ENCODE measurements at places on chromosomes 4 and X. TPM values are rescaled to one million over a fixed set of nuclear protein-coding genes. Genes with fewer than 3 reads are reported as not detected.

- no peak for DNase-seq
These were observed 118.0 kb downstream of the SOWAHB start for GRCh38 chr4:76779740-76780459.

DNA sequence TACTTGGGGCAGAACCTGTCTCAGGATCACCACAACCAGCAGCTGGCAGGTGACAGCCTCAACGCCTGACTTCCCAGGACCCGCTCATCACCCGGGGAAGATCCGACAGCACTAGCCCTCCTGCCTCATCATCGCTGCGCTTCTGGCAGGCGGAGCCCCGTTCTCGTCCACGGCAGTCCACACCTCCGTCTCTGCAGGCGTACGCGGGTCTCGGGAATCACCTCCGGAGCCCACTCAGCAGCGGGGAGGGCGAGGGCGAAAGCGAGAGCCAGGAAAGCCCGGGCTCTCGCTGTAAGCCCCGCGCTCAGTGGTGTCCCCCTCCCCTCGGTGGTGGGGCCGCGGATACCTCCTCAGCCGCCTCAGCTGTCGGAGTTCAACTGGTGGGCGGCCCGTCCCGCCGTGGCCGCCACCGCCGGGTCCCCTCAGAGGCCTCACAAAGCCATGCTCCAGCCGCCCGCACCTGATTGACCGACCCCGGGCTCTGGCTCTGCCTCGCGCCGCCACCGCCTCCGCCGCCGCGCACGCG, 518 bp upstream of the CNKSR2 start:
- no peak for DNase-seq

DNA sequence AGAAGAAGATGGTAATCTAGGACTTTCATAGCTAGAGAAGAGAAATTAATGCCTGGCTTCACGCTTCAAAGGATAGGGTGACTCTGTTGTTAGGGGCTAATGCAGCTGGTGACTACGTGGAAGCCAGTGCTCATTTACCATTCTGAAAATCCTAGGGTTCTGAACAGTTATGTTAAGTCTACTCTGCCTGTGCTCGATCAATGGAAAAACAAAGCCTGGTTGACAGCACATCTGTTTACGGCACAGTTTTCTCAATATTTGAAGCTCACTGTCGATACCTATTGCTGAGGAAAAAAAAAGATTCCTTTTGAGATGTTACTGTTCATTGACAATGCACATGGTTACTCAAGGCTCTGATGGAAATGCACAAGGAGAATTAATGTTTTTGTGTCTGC, 182.6 kb upstream of the NUDT6 start:
- no peak for DNase-seq

GRCh38 chr4:43932448-43932847, 516.2 kb downstream of the KCTD8 start:
- DNase-seq, result no peak

Gene UGT2B17
- total RNA-seq, result not detected

DNA sequence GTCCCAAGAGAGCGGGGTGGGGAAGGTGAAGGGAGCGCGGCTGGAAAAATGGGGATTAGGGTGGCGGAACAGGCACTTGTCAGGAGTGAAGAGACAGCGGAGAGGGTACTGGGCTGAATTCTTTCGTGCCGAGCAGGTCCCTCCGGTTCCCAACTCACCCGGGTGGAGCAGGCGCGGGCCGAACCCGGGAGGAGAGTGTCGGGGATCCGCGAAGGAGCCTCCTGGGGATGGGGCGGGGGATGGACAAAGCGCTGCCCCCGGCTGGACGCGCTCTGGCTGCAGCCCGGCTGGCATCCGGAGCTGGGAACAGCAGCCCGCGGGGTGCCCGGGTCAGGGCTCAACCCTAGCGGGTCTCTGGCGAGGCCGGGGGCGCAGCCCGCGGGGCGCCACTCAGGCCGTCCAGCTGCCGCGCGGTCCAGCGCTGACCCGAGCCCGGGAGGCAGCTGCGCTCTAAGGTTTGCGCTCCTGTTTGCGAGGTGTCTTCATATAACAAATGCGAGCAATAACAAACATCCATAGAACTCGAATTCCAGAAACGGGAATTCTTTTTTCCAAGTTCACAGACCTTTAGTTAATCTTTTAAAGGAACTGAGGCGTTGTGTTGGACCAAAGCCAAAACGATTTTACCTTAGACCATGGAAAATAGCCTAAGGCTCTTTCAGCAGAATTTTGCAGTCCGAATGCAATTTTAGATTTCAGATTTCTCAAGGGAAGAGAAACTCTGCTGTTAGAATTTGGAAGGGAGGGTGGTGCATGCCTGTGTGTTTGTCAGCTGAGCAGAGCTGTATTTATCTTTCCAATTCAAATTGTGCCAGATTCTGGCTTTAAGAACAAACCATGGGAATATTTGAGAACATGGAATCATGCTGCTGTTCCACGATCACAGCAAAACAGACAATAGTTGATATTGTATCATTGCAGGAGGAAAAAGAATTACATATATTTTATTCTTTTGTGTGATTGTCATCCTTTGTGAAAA, 744 bp downstream of the NPY5R start:
- no peak for DNase-seq

Gene PCDH19
- 0.22 TPM for total RNA-seq

Gene REPS2
- 0.72 TPM for total RNA-seq

Gene TMEM47
- total RNA-seq, result 8.2 TPM

Gene RPL39
- 7,744 TPM for total RNA-seq

Gene PABPC4L
- total RNA-seq, result 1.4 TPM

- DNase-seq, result no peak
These were observed 267.4 kb downstream of the ANK2 start for GRCh38 chr4:113316879-113317278.

Gene CT45A5
- total RNA-seq, result not detected

GRCh38 chr4:142092941-142093340, 456.6 kb downstream of the IL15 start:
- DNase-seq, result no peak

DNA sequence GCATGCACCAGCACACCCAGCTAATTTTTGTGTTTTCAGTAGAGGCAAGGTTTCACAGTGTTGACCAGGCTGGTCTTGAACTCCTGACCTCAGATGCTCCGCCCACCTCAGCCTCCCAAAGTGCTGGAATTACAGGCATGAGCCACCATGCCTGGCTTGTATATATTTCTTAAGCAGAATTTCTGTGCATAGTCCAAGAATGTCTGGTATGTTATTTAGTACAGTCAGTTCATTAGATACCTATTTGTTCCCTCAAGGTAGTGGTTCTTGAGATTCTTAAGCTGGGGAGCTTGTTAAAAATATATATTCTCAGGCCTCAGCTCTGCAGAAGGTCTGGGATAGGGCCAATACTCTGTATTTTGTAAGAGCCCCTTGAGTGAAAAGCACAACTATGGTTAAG, 4.6 kb upstream of the SERTM2 start:
- no peak for DNase-seq

DNA sequence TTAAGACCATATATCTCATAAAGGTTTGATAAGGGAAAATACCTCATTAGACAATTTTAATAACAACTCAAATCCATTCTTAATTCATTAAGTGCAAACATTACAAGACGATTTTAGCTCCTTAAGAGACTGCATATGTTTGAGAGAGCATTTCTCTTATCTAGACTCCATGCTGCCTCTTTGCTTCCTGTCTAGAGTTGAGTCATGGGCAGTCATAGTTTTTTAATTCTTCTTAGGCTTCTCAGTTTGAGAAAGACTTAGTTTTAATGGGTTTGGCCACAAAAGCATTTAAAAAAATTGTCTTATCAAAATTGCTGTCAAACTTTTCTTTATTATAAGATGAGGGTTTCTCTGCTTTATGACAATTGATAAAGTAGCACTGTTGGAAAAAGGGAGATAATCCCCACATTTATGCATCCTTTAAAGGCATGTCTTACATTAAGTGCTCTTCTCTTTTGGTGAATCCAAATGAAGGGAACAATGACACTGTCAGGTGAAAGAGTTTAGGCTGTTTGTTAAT, 713.4 kb downstream of the PCDH18 start:
- no peak for DNase-seq

Gene STAP1
- not detected for total RNA-seq

- DNase-seq, result no peak
These were observed 44.8 kb downstream of the RBPJ start for GRCh38 chr4:26365537-26366150.

- no peak for DNase-seq
These were observed 1.9 kb upstream of the G3BP2 start for GRCh38 chr4:75675004-75675531.

Gene AFP
- 0.22 TPM for total RNA-seq

Gene HTN3
- not detected for total RNA-seq

DNA sequence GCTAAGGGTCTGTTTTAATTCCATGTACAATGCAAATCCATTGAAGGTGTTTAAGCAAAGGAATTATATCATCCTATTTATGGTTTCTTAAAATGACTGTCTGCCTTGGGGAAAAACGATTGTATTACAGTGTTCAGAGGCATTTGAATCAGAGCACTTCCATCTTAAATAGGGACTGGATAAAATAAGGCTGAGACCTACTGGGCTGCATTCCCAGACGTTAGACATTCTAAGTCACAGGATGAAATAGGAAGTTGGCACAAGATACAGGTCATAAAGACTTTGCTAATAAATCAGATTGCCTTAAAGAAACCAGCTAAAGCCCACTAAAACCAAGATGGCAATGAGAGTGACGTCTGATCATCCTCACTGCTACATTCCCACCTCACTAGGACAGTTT, 1167.2 kb upstream of the PABPC4L start:
- no peak for DNase-seq

Gene SEC24D
- 28.3 TPM for total RNA-seq

Gene IL21
- total RNA-seq, result not detected

- DNase-seq, result no peak
These were observed 10.2 kb upstream of the ADH1C start for GRCh38 chr4:99362768-99363167.

- no peak for DNase-seq
These were observed 272.1 kb downstream of the RPA4 start for GRCh38 chrX:97155816-97156215.

- DNase-seq, result no peak
These were observed 1.8 kb upstream of the ZCCHC4 start for GRCh38 chr4:25310803-25311166.

DNA sequence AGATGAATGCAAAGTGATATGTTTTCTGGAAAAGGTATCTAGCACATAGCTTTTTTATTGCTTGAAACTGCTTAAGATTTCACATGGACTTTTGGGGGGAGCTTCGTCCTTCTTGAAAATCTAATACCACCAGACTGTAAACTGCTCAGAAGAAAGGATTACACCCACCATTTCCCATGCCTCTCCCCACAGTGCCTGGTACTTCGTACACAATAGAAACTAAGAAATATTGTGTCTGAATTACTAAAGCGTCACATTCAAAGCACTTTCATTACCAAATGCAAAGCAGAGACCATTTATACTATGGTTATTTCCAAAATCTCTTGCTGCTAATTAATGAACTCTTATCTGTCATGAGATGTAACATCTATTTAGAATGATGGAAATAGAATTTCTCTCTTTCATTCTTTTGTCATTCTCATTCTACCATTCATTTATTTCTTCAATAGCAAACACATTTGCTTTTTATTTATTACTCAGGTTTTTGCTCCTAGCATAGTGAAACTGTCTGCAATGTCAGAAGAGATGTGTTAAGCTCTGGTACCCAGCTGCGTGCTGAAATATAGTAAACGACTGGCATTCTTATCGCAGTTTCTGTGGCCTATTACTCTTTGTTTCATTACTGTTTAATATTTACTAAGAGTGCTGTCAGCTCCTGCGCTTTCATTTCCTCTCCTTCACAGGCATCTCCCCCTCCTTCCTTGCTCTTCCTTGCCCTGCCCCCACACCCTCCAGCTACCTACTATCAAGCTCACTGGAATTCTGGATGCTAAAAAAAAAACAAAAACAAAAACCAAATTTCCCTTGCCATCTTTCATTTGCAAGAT, 51.4 kb upstream of the RAPGEF2 start:
- no peak for DNase-seq

DNA sequence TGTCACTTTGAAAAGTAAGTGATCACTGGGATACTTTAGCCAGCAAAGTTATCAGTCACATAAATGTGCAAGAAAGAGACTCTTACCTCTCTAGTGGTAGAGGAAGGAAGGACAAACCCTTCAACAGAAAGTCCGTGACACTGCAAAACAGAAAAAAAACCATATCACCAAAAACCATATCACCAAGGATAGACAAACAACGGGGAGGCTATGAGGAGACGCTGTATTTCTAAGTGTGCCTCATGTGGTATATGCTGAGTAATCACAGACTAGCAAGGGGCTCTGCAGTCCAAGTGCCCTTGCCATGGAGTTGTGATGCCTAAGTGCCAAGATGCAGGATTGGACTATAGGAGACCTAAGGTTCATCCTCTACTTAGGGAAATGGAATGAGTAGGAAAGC, 11.5 kb upstream of the HDAC8 start:
- no peak for DNase-seq

- no peak for DNase-seq
These were observed 67.4 kb downstream of the ENPP6 start for GRCh38 chr4:184150102-184150839.

DNA sequence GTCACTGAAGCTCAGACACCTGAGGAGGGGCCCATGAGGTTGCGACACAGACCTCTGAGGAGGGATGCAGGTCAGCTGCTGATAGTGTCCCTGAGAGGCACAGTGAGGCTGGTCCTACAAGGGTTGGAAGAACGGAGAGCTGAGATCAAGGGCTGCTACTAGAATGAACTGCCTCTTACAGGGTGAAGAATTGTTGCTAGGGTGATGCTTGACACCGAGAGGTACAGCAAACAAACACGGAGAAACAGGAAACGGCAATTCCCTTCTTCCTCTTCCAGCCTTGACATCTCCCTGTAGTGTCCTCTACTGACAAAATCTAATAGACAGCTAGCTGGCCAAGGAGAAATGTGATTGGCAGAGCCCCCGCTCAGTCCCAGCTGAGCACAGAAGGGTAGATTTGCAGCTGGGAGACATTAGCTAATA, 11.8 kb upstream of the HPGDS start:
- no peak for DNase-seq

- DNase-seq, result peak; percentile 61
These were observed 62.8 kb downstream of the SH3KBP1 start for GRCh38 chrX:19824603-19825002.
